ENCODE measurements at places on chromosomes 3 and 15. TPM values are rescaled to one million over a fixed set of nuclear protein-coding genes. Genes with fewer than 3 reads are reported as not detected.

GRCh38 chr3:139131951-139132350, 87.3 kb upstream of the PRR23C start:
- H3K27me3 ChIP-seq = peaks cover 6% of the 10 kb centered on the region
- H3K27ac ChIP-seq = no peak overlapping the region
- DNase-seq = no peak
- peaks cover 6% of the 10 kb centered on the region for H3K4me1 ChIP-seq

DNA sequence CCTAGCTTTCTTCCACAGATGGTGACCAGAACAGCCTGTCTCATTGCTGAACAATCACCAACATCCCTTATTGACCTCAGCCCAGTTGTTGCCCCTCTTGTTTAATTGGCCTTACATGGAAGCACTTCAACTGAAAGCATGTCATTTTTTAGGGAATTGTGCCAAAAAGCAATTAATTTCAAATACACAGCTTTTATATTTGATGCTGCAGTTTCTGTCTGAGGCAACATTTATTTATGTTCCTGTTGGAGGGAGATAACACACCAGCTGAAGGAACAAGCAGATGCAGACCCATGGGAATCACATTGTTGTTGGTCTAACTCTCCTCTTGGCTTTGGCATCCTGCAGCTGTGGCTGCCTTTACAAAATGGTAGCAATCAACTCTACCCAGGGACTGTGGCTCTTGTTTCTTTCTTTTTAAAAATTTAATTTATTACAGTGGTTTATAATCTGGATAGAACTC, 498.1 kb upstream of the RGMA start:
- DNase-seq = no peak
- peaks cover 1% of the 10 kb centered on the region for H3K36me3 ChIP-seq
- H3K4me3 ChIP-seq = no peak overlapping the region
- no peaks in the 10 kb centered on the region for H3K4me1 ChIP-seq
- H3K27me3 ChIP-seq = no peaks in the 10 kb centered on the region

- no peak for DNase-seq
- H3K27ac ChIP-seq = no peak overlapping the region
- no peaks in the 10 kb centered on the region for H3K27me3 ChIP-seq
- no peaks in the 10 kb centered on the region for H3K36me3 ChIP-seq
- no peaks in the 10 kb centered on the region for H3K4me1 ChIP-seq
These were observed 36.6 kb downstream of the ATP6V1A start for GRCh38 chr3:113783463-113783862.

TIGIT gene
- total RNA-seq = 77.2 TPM

TBC1D23 gene
- total RNA-seq = 27.5 TPM

- H3K4me1 ChIP-seq = peaks cover 40% of the 10 kb centered on the region
- no peaks in the 10 kb centered on the region for H3K27me3 ChIP-seq
- peaks cover 6% of the 10 kb centered on the region for H3K36me3 ChIP-seq
- DNase-seq = no peak
- no peak overlapping the region for H3K4me3 ChIP-seq
These were observed 113.2 kb downstream of the TCF12 start for GRCh38 chr15:57031605-57032004.

DNA sequence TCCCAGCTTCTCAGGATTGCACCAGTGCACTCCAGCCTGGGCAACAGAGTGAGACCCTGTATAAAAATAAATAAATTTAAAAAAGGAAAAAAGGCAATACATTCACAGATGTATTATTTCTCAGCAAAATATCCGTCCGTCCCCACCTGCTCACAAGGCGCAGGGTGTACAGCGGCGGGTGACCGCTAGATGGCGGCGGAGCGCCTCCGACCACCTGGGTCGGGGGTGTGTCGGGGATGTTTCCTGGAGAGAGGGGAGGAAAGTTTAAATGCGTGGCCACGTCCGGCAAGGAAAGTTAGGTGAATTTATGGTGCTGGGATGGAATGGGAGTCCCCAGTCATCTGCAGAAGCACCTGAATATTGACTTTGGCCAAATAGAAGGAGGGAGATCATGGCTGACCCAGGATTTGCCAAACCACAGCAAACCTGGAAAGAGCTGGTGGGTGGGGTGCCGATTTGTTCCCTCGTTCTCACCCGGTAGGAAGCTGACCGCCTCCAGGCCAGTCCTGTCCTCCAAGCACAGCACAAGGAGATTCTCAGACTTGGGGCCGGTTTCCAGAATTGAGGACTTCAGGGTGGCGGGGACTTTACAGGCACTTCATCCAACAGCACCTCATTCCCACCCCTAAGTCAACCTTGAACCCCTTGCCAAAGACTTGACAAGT, 88.3 kb downstream of the TMEM266 start:
- peak; percentile 79 for DNase-seq
- peaks cover 44% of the 10 kb centered on the region for H3K27me3 ChIP-seq
- peaks cover 22% of the 10 kb centered on the region for H3K4me1 ChIP-seq
- no peaks in the 10 kb centered on the region for H3K36me3 ChIP-seq

GRCh38 chr3:22012471-22012870, 261.5 kb upstream of the ZNF385D start:
- H3K36me3 ChIP-seq = no peaks in the 10 kb centered on the region
- H3K4me3 ChIP-seq = no peak overlapping the region
- no peak overlapping the region for H3K27ac ChIP-seq
- no peaks in the 10 kb centered on the region for H3K27me3 ChIP-seq

DNA sequence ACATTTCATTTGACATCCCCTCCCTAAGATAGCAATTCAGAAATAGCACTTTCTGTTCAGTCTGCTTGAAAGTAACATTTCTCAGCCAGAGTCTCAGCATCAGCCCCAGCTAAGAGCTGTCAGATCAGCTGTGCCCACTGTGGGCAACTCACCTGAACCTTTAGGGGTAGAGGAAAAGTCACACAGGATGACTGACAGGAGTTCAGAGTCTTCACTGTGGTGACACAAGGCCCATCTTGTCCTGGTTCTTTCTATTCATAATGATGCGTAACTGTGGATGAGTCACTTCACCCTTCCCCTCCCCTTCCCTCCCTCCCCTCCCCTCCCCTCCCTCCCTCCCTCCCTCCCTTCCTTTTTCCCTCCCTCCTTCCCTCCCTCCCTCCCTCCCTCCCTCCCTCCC, 96.1 kb upstream of the RASGRP1 start:
- no peaks in the 10 kb centered on the region for H3K36me3 ChIP-seq
- peak overlapping the region; percentile 90 for H3K27ac ChIP-seq
- H3K4me1 ChIP-seq = peaks cover 97% of the 10 kb centered on the region

DNA sequence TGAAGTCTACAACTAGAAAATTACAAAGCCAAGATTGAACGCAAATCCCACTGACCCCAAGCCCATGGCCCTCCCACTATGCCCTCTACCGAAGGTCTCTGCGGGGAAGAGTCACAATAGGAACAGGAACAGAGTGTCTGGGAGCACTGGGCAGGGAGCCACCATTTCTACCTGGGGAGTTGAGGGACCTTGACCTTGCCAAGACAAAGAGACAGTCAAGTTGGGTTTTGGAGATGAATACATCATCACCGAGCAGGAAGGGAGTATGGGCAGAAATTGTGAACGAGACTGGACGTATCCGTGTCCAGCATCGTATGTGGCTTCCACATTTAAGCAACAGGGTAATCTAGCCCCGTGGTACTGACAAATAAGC, 30.8 kb upstream of the BFSP2 start:
- no peaks in the 10 kb centered on the region for H3K4me1 ChIP-seq
- no peak for DNase-seq
- no peak overlapping the region for H3K4me3 ChIP-seq
- H3K27ac ChIP-seq = no peak overlapping the region
- H3K36me3 ChIP-seq = no peaks in the 10 kb centered on the region
- H3K27me3 ChIP-seq = no peaks in the 10 kb centered on the region

GRCh38 chr3:106004137-106004681, 135.4 kb upstream of the CBLB start:
- no peak for DNase-seq
- H3K4me3 ChIP-seq = peak overlapping the region; percentile 49
- no peaks in the 10 kb centered on the region for H3K27me3 ChIP-seq
- H3K4me1 ChIP-seq = peaks cover 41% of the 10 kb centered on the region
- H3K27ac ChIP-seq = peak overlapping the region; percentile 48

DNA sequence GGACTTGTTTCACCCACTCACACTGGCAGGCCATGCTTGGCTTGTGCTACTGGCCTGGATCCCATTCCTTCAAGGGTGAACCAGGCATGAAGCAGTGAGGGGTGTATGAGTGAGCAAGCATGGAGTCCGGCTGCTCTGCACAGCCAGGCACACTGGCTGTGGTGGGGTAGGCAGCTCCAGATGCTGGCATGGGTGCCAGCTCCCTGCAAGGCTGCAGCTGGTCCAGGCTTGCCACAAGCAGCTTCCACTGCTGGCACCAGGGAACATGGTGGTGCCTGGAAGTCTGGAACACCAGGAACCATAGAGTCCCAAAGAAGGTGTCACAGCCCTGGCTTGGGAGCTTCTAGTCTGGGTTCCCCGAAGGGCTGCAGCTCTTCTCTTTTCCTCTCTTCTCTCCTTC, 395.1 kb downstream of the UNC13C start:
- DNase-seq = no peak
- H3K36me3 ChIP-seq = no peaks in the 10 kb centered on the region
- H3K27ac ChIP-seq = no peak overlapping the region
- H3K4me3 ChIP-seq = no peak overlapping the region
- no peaks in the 10 kb centered on the region for H3K4me1 ChIP-seq

ELL3 gene
- total RNA-seq = 4.3 TPM

GRCh38 chr3:29335438-29335837, 54.6 kb downstream of the RBMS3 start:
- no peaks in the 10 kb centered on the region for H3K36me3 ChIP-seq
- no peak overlapping the region for H3K4me3 ChIP-seq
- peaks cover 12% of the 10 kb centered on the region for H3K27me3 ChIP-seq

- H3K27me3 ChIP-seq = no peaks in the 10 kb centered on the region
- no peaks in the 10 kb centered on the region for H3K4me1 ChIP-seq
- no peak for DNase-seq
- no peak overlapping the region for H3K4me3 ChIP-seq
- H3K27ac ChIP-seq = no peak overlapping the region
- H3K36me3 ChIP-seq = no peaks in the 10 kb centered on the region
These were observed 31.2 kb downstream of the STRIT1 start for GRCh38 chr3:155262295-155262694.

- no peak overlapping the region for H3K27ac ChIP-seq
- H3K4me3 ChIP-seq = no peak overlapping the region
- H3K36me3 ChIP-seq = peaks cover 2% of the 10 kb centered on the region
- no peaks in the 10 kb centered on the region for H3K27me3 ChIP-seq
- H3K4me1 ChIP-seq = peaks cover 35% of the 10 kb centered on the region
- DNase-seq = no peak
These were observed 18.3 kb upstream of the TRAK1 start for GRCh38 chr3:42072831-42073301.

GRCh38 chr3:136262559-136262958, 12.4 kb downstream of the PCCB start:
- H3K4me1 ChIP-seq = peaks cover 5% of the 10 kb centered on the region
- H3K4me3 ChIP-seq = no peak overlapping the region
- no peaks in the 10 kb centered on the region for H3K27me3 ChIP-seq

GRCh38 chr3:150806185-150806835, 43.3 kb upstream of the SIAH2 start:
- no peaks in the 10 kb centered on the region for H3K4me1 ChIP-seq
- H3K27me3 ChIP-seq = peaks cover 11% of the 10 kb centered on the region
- no peak overlapping the region for H3K4me3 ChIP-seq
- no peaks in the 10 kb centered on the region for H3K36me3 ChIP-seq
- no peak overlapping the region for H3K27ac ChIP-seq

DNA sequence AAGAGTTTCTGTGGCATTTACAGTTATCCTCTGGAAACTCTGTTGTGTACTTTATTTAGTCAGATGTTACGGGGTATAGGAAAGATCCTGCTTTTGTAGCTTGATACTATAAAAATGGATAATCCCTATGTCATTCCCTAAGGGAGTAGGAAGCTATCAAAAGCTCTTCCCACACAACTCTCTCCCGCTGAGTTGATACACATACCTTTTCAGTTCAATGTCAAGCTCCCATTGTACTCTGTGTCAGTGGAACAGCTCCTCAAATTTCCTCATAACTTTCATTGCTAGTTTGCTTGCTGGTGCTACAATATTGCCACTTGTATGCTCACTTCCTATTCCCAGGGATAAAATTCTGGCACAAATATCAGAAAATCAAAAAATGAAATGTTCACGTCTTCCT, 893.3 kb upstream of the GBE1 start:
- no peak for DNase-seq
- no peak overlapping the region for H3K27ac ChIP-seq
- no peak overlapping the region for H3K4me3 ChIP-seq
- H3K27me3 ChIP-seq = no peaks in the 10 kb centered on the region
- H3K4me1 ChIP-seq = no peaks in the 10 kb centered on the region
- H3K36me3 ChIP-seq = no peaks in the 10 kb centered on the region

ICE2 gene
- total RNA-seq = 81.5 TPM
